ENCODE measurements at places on chromosomes 13 and 19. TPM values are rescaled to one million over a fixed set of nuclear protein-coding genes. Genes with fewer than 3 reads are reported as not detected.
A peak's percentile ranks its signal among the peaks of the same experiment; 100 is the strongest.

Gene ADM5
- total RNA-seq = 2.6 TPM

Gene CCDC124
- total RNA-seq = 67.1 TPM

Gene BCAM
- total RNA-seq = 4.5 TPM

Gene ZNF682
- 12.2 TPM for total RNA-seq

Gene TUBGCP3
- total RNA-seq = 37.2 TPM

Gene JSRP1
- 0.56 TPM for total RNA-seq

Gene ADGRE3
- not detected for total RNA-seq

Gene CEACAM1
- 4.0 TPM for total RNA-seq

Gene MBD3L5
- total RNA-seq = not detected

- no peak for ATAC-seq
These were observed 1525.6 kb upstream of the PRR20A start for GRCh38 chr13:55615081-55615480.

- ATAC-seq = no peak
These were observed 798.4 kb downstream of the PCDH17 start for GRCh38 chr13:58429917-58430316.

DNA sequence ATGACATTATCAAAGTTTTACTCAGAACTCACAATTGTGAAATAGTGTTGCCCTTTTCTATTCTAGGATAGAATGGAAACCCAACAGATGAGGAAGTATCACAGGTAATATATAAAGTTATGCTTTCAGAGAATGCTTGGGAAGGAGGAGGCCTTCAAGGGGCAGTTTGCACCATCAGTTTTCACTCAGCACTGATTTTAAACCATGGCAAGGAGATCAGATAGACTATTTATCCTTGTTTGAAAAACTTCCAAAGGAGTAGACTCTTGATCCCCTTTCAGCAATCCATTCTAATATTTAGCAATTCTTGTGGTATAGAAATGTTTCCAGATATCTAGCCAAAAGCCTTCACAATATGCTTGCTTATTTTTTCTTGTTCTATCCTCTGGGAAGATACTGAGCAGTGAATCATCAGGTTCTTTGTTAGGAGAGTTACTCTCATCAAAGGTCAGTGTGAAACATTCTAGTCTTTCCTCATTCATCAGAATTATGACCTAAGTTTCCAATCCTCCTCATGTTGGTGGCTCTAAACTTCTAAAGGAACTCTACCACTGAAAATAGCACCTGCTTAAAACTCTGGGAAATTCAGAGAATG lies 3.8 kb downstream of the GPC6 start:
- no peak for ATAC-seq

- peak; percentile 18 for ATAC-seq
These were observed 34.5 kb downstream of the SOX1 start for GRCh38 chr13:112101360-112101930.

GRCh38 chr19:38543807-38544568 lies 73.8 kb downstream of the MAP4K1 start:
- peak; percentile 91 for ATAC-seq

GRCh38 chr19:18490728-18491127 lies 31.1 kb downstream of the ELL start:
- no peak for ATAC-seq

DNA sequence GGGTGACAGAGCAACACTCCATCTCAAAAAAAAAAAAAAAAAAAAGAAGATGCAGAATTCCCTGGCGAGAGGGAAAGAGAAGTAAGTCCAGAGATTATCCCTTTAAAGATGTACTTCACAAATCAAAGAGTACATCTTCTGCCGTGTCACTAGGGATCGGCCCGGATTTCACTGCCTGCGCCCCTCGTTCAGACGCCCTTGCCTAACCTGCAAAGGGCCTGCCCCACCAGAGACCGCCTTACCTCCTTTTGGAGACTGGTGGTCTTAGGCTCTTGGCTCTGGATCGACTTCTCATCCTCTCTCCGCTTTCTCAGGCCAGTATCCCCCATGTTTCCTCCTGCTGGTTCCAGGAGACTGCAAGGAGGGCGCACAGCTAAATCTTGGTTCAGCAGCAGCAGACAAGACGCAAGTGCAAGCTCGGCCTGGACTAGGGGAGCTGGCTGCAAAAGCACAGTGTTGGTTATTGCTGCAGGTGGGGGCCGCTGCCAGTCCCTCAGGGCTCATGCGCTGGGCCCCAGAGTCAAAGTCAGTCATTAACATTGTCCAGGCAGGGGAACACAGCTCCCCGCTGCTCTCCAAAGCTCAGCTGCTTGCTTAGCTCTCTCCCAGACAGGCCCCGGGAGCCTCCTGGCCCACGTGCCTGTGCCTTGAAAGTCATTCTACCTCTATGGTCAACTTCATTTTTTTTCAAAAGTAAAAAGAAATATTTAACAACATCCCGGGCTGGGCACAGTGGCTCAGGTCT lies 1.2 kb downstream of the SLC7A9 start:
- ATAC-seq = no peak

- no peak for ATAC-seq
These were observed 644 bp downstream of the MED26 start for GRCh38 chr19:16627193-16627927.

GRCh38 chr19:16435999-16436650 lies 35.6 kb downstream of the EPS15L1 start:
- peak; percentile 76 for ATAC-seq

GRCh38 chr13:42625611-42626010 lies 51.7 kb downstream of the TNFSF11 start:
- ATAC-seq = no peak

DNA sequence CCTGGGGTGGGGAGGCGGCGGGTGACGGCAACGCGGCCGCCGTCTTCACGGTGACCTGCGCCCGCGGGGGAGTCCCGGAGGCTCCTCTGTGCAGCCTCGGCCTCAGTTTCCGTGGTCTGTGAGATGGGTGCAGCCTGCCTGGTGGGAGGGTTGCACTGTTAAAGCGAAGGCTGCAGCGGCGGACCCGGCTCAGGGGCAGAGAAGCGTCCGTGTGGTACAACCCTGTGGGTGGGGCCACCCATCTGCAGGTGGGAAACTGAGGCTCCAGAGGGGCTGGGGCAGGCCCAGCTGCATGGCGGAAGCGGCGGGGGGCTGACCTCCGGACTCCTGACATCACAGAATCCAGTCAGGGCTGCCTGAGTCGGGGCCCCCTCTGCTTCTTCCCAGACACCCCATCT lies 481 bp downstream of the FGF22 start:
- ATAC-seq = no peak

DNA sequence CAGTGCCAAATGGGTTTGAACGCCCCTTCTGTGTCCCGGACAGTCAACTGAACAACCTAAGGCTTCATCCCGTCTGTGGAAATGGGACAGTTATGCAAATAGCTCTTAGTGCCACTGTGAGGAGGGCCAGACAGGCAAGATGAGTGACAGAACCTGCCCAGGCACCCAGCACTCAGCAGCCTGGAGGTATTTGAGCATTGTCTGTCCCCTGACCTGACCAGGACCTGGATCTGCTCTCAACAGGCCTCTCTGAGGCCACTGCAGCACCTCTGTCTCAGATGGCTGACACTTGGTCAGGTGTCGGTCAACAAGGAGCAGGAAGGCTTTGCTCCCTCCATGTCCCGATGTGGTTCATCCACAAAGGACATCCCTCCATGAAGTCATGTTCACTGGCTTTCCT lies 67.9 kb downstream of the CCDC70 start:
- no peak for ATAC-seq

DNA sequence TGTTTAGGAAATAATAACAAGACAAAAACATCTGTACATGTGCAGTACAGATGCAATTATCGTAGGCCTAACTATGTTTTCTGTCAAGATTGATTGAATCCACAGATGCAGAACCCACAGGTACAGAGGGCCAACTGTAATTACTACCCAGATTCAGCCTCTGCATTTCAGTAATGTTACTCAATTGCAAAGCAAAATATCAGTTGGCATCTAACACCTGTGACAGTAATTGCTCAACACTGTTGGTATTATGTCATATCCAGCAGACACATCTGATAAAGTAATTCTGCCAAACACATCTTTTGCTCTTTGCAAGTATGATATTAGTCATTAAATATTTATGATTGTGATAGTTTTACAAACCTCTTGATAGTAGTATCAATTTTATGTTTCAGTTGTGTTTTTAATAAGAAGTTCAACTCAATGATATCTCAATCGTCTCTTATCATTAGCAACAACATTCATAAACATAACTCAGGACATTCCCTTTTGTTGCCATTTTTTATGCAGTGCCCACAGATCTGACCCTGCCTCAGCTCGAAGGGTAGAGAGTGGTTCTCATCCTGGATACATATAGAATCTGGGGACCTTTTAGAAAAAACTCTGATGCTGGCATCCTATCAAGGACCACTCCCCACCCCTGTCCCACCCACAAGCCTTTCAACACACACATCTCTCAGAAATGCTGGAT lies 104.7 kb downstream of the MYCBP2 start:
- no peak for ATAC-seq

GRCh38 chr13:113479179-113479578 lies 11.3 kb downstream of the DCUN1D2 start:
- ATAC-seq = no peak

- peak; percentile 32 for ATAC-seq
These were observed at the start of gene TNPO2 for GRCh38 chr19:12723641-12724426. TNPO2 (minus strand) TSS chr19:12723932; CDS start chr19:12720977, 2,955 bp downstream.

GRCh38 chr13:50158385-50159165 lies 143.3 kb downstream of the KCNRG start:
- no peak for ATAC-seq

DNA sequence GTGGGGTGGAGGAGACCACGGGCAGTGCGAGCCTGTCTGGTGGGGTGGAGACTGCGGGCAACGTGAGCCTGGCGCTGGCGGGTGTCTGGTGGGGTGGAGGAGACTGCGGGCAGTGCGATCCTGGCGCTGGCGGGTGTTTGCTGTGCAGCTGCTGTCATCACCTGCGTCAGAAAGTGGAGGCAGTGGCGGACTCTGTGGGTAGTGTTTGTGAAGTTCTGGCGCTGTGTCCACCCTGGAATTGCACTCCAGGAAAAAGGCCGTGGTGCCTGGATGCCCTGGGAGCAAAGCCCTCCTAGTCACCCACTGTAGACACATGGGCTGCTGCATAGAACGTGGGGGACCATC lies 6.2 kb downstream of the TEX29 start:
- no peak for ATAC-seq

DNA sequence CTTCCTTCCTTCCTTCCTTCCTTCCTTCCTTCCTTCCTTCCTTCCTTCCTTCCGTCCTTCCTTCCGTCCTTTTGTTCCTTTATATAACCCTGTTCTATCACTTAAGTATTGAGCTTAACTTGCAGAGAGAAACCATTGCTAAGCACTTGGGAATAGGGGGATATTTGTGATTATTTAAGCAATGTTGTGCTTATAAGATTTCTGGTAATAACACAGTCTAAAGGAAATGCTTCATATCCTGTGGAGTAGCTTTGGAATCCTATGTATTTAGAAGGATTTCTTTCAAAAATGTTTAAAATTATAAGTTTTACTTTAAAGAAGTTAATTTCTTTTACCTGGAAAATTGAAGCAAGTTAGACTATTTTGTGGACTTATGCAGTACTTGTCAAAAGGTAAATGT lies 209.8 kb downstream of the PCCA start:
- no peak for ATAC-seq

DNA sequence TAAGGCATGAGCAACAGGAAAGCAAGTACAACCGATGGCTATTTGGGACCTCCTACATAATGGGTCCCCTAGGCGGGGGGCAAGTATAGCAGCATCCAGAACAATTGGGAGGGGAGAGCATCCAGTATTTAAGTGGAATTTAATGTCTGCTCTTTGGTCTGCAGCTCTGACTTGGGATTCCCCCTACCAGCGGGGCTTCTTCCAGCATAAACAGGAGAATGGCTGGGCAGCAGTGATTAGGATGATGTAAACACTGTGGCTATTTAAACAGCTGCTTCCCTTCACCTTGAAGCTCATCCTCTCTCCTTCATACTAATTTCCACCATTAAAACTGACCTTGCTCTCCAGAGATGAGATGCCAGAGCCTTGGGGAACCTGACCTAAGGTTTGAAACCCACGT lies 73.9 kb upstream of the OXGR1 start:
- no peak for ATAC-seq

DNA sequence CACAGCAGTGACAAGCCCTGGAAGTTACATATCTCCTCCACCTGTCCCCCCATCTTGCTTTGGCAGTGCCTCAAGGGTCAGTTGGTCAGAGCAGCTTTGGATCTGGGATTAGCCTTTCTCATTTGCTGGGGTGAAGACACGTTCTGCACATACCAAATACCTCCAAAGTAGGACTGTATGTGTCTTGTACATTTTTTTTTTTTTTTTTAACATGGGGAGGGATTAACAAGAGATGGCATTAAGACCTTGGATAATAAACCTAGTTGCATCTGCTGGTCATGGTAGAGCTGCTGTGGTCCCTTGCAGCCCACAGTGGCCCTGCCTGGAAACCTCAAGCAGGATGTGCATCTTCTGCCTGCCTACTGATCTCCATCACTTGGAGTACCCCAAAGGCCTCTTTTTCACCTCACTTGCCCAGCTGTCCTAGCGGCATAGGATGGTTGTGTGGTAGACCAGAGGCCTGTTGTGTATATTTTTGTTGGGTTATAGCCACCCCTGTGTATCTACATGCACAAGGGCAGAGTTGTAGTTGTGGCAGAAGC lies 2.5 kb downstream of the RPS19 start:
- ATAC-seq = no peak

DNA sequence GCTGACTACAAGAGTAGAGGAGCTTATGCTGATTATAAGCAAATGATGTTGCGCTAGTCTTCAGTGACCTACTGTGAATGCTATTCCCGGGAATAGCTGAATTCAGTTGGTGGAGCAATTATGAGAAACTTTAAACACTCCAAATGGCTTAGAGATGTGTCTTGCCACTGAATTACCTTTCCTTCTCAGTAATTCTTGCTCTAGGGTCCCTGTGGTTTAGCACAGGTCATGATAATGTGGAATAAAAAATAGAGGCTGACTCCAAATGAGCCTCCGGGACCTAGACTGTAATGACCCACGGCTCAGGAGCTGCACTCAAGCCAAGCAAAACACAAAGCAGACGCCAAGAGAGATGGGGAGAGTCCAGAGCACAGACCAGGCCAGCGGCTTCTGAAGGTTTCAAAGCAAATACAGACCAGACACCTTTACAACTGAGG lies 124.7 kb downstream of the RGCC start:
- ATAC-seq = no peak

DNA sequence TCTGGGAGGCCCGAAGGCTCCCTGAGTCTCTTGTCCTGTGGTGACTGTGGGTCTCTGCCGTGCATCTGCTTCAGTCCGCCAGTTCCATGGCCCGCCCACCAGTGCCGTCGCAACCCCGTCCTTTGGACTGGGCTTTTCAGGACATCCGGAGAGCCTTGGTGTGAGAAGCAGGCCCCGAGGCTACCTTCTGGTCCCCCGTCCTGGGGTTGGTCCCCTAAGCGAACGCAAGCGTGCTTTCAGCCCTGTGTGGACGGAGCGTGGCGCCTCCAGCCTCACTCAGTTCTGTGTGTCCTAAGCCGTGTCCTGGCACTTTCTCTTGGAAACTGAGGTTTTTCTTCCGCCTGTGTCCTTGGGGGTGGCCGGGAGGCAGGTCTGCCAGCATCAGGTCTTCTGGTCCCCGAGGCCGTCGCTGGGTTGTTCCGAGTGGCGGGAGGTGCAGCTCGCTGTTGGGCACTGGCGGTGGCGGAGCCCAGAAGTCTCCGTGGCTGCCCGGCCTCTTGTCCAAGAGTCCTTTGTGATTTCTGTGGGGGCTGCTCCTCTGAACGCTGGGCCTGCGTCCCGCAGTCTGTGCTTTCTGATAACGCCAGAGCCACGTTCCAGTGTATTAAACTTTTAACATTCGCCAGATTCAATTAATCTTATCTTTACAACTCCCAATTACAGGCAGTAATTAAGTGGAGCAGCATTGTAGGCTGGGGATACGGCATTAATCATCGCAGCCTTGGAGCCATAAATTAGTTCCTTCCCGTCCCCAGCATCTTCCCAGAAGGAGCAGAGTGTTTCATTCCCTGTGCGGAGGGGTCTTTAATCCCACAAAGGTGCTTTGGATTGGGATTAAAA lies 99.5 kb downstream of the KDM4B start:
- peak; percentile 29 for ATAC-seq

GRCh38 chr19:952049-952679 lies 26.3 kb downstream of the ARID3A start:
- ATAC-seq = no peak
